ENCODE measurements at places on chromosomes 2 and 18. TPM values are rescaled to one million over a fixed set of nuclear protein-coding genes. Genes with fewer than 3 reads are reported as not detected.
A peak's percentile ranks its signal among the peaks of the same experiment; 100 is the strongest.

- peak; percentile 27 for DNase-seq
These were observed 402.0 kb upstream of the MMADHC start for GRCh38 chr2:149989447-149990063.

GRCh38 chr18:44826418-44827259 lies 146.0 kb downstream of the SETBP1 start:
- no peak for DNase-seq

GRCh38 chr2:191957996-191958860 lies 111.3 kb upstream of the CAVIN2 start:
- DNase-seq: no peak

- DNase-seq: no peak
These were observed 90.8 kb downstream of the ARL4C start for GRCh38 chr2:234406085-234406484.

DNA sequence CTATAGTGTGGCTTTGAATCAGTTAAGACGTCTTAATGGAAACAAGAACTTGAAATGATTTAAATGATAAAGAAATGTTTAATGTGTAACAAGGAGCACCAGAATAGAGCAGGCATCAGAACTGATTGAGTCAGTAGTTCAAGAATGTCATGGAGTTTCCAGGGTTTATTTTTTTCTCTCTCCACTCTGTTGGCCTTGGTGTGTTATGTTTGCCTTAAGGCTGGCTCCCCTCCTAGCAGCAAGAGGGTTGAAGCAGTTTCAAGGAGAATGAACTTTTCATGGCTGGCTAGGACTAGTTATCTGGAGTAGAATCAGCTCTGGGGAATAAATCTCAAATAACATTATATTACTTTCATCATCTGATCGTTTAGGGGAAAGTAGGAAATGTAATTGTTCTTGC lies 13.4 kb upstream of the GLS start:
- no peak for DNase-seq

GRCh38 chr2:97991081-97991856 lies 4.5 kb downstream of the TMEM131 start:
- no peak for DNase-seq

GRCh38 chr2:37189452-37190153 lies 1.1 kb upstream of the SULT6B1 start:
- no peak for DNase-seq

DNA sequence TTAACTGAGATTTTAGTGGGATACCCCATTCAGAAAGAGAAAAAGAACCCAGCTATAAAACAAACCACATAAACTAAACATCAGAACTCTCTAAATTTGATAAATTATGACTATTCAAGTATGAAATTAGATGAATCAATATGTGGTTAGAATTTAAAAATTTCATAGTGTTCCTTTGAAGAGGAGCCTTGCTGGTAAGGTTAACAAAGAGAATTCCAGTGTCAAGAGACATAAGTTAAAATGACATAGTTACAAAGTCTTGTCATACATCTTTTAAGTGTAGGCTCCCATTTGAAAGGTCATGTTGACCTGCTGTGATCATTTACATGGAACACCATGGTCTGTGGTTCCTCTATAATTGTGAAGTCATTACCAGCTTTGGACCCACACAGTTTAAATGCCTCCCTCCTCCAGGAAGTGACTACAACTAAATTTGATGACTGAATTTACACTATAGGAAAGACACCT lies 231.6 kb upstream of the ETAA1 start:
- DNase-seq: no peak

TLX2 gene
- not detected for total RNA-seq

TMEM37 gene
- total RNA-seq: 11.2 TPM

CYS1 gene
- 19.4 TPM for total RNA-seq

All from pancreas (tissue), 10 donors.